ENCODE measurements at places on chromosomes 2 and 18. TPM values are rescaled to one million over a fixed set of nuclear protein-coding genes. Genes with fewer than 3 reads are reported as not detected.

The RUFY4 gene
- total RNA-seq: not detected

The PXDN gene
- 12.3 TPM for total RNA-seq

The CELF4 gene
- total RNA-seq: not detected

The SYT4 gene
- total RNA-seq: not detected

The SDC1 gene
- 144 TPM for total RNA-seq

The EIF2AK2 gene
- total RNA-seq: 27.2 TPM

The PTH2R gene
- not detected for total RNA-seq

The C2orf81 gene
- 3.6 TPM for total RNA-seq

The ARHGAP25 gene
- 0.29 TPM for total RNA-seq

The KLHL14 gene
- total RNA-seq: not detected

The TMEM178A gene
- 0.21 TPM for total RNA-seq

The AQP12A gene
- not detected for total RNA-seq

The SEMA4C gene
- total RNA-seq: 20.6 TPM

The CABLES1 gene
- 15.2 TPM for total RNA-seq

The LCT gene
- 0.04 TPM for total RNA-seq

The SKOR2 gene
- total RNA-seq: not detected

The DTNA gene
- 0.14 TPM for total RNA-seq

The CD8B gene
- total RNA-seq: not detected

The AMER3 gene
- total RNA-seq: not detected

The SH3YL1 gene
- total RNA-seq: 10.4 TPM

Measured in A549 treated with dexamethasone at 1 μM for 4 hours (cell line).